ENCODE measurements at places on chromosomes 11 and 22.
A peak's percentile ranks its signal among the peaks of the same experiment; 100 is the strongest.

DNA sequence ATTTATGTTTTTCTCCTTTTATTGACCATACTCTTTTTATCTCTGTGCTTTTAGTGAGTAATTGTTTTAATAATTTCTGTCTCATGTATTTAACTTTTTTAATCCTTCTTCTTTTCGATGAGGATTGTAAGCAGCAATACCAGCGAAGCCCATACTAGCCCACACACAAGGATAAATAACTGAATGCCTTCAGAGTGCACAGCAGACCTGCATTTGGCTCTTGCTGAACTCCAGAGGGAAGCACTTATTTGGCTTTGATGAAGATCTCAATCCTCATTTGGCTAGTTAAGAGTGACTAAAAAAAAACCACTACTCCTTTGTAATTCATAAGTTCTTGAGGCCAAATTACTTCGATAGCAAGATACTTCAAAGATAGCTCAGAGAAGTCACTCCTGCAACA is 293.3 kb downstream of the METTL15 start:
- H3K36me3 ChIP-seq, result no peaks in the 10 kb centered on the region
- H3K27me3 ChIP-seq, result no peaks in the 10 kb centered on the region
- H3K4me1 ChIP-seq, result peaks cover 3% of the 10 kb centered on the region
- no peak overlapping the region for H3K27ac ChIP-seq
- no peak for DNase-seq
- H3K4me3 ChIP-seq, result no peak overlapping the region

DNA sequence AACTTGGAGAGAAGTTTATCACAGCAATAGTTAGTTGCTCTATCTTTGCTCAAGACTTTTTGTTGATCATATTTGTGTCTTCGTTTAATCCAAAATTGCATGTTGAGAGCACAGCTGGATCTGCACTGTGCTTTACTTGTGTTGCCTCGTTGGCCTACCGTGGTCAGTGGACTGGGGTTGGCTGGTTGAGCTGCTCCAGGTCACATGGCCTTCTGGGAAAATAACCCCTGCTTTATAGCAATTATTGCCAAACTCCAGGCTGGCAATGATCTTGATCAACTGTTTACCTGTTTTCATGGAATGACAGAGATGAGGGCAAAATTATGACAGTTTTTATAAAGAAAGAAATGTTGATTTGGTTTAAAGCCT is 5.7 kb upstream of the PLET1 start:
- no peak overlapping the region for H3K27ac ChIP-seq
- no peak overlapping the region for H3K4me3 ChIP-seq
- no peak for DNase-seq
- peaks cover 7% of the 10 kb centered on the region for H3K36me3 ChIP-seq
- H3K27me3 ChIP-seq, result no peaks in the 10 kb centered on the region

DNA sequence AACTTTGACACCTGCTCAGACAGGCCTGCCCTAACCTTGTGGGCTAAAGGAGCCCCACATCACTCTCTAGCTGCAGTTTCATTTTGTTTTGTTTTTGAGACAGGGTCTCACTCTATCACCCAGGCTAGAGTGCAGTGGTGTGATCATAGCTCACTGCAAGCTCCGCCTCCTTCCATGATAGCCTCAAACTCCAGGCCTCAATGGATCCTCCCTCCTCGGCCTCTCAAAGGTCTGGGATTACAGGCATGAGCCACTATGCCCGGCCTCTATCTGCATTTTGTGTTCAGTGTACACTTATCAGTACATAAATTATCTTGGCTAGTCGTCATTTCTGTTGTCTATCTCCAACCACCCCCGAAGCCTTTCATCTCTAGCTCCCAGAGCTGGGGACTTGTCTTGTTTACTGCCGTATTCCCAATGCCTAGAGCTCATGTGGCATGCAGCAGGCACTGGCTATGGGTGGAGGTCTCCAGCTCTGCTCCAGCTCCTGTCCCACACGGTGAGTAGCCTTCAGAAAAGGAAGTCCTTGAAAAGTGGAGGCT is 22.1 kb upstream of the PEX26 start:
- no peak for DNase-seq
- no peak overlapping the region for H3K4me3 ChIP-seq
- H3K4me1 ChIP-seq, result peaks cover 45% of the 10 kb centered on the region
- peak overlapping the region; percentile 60 for H3K27ac ChIP-seq

- DNase-seq, result no peak
- no peak overlapping the region for H3K27ac ChIP-seq
- H3K27me3 ChIP-seq, result no peaks in the 10 kb centered on the region
These were observed 7.5 kb downstream of the CFAP68 start for GRCh38 chr11:111886844-111887243.

DNA sequence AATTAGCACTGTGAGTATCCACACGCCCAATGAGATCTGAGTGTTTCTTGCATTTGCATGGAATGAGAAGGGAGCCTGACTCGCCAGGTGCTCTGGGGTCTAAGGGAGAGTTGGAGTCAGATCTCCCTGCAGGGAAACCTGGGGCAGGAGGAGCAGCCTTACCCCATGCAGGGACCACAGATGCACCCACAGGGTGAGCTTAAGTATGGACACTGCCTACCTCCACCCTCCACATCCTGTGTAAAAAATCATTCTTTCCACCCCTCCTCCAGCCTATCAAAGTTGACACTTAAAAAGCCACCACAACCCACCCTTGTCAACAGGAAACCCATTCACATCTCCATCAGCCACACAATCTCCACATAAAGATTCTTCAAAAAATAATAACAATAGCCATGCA is 67.0 kb upstream of the IGLL5 start:
- no peak overlapping the region for H3K4me3 ChIP-seq
- DNase-seq, result no peak
- H3K27ac ChIP-seq, result no peak overlapping the region
- no peaks in the 10 kb centered on the region for H3K36me3 ChIP-seq

DNA sequence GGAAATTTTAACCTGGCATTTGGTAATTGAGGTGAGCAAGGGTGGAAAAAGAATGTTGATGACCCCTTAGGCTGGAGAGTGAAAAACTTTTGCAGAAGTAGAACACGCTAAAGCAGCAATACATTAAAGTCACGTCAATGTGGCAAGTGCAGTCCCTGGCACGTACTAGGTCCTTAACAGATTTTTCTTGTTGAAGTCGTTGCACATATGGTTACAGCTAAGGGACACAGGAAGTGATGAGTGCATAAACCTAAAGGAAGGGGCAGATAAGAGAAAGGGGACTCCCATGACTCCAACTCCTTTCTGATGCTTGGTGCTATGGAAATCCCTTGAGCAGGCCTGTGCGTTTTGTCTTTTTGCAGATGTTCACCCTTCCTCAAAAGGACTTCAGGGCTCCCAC is 1.2 kb downstream of the ACCS start:
- H3K27ac ChIP-seq, result peak overlapping the region; percentile 98
- no peaks in the 10 kb centered on the region for H3K27me3 ChIP-seq
- H3K36me3 ChIP-seq, result peaks cover 12% of the 10 kb centered on the region
- H3K4me3 ChIP-seq, result peak overlapping the region; percentile 96
- H3K4me1 ChIP-seq, result no peaks in the 10 kb centered on the region

- H3K4me3 ChIP-seq, result no peak overlapping the region
- no peak overlapping the region for H3K27ac ChIP-seq
- H3K36me3 ChIP-seq, result peaks cover 5% of the 10 kb centered on the region
- no peaks in the 10 kb centered on the region for H3K27me3 ChIP-seq
These were observed 385.5 kb downstream of the SHANK2 start for GRCh38 chr11:70866834-70867233.

DNA sequence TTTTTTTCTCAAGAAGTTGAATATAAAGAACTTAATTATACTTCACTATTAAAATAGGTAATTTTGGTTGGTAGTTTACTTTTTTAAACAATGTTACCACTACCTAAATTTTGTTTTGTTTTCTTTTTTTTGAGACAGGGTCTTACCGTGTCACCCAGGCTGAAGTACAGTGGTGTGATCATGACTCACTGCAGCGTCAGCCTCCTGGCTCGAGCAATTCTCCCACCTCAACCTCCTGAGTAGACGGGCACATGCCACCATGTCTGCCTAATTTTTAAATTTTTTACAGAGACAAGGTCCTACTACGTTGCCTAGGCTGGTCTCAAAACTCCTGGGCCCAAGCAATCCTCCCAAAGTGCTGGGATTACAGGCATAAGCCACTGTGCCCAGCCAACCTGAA is 17.6 kb downstream of the SPCS2 start:
- DNase-seq, result no peak
- H3K36me3 ChIP-seq, result peaks cover 32% of the 10 kb centered on the region
- no peak overlapping the region for H3K4me3 ChIP-seq
- no peak overlapping the region for H3K27ac ChIP-seq

- peaks cover 17% of the 10 kb centered on the region for H3K27me3 ChIP-seq
- H3K27ac ChIP-seq, result no peak overlapping the region
- no peak for DNase-seq
- no peaks in the 10 kb centered on the region for H3K36me3 ChIP-seq
- peaks cover 10% of the 10 kb centered on the region for H3K4me1 ChIP-seq
These were observed 9.7 kb upstream of the RCN1 start for GRCh38 chr11:32081129-32081641.

DNA sequence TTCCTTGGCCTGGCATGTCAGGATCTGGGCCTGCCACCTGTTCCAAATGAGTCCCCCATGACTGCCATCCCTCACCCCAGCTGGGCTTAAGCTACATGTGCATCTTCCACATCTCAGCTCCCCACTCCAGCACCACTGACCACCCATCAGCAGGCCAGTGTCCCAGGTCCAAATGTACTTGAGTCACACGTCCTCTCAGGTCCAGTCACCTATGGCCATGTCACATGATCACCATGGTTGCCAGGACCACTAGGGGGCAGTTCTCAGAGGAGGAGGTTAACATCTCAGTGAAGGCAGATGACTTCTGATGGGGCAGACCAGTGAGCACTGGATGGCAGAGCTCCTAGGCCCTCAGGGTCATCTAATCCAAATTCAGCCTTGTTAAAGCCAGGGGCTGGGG is 41.9 kb upstream of the WNT11 start:
- DNase-seq, result no peak
- H3K4me3 ChIP-seq, result no peak overlapping the region
- peaks cover 81% of the 10 kb centered on the region for H3K27me3 ChIP-seq
- no peaks in the 10 kb centered on the region for H3K4me1 ChIP-seq

- no peak overlapping the region for H3K4me3 ChIP-seq
- H3K27me3 ChIP-seq, result no peaks in the 10 kb centered on the region
- H3K4me1 ChIP-seq, result peaks cover 59% of the 10 kb centered on the region
- DNase-seq, result no peak
- H3K36me3 ChIP-seq, result peaks cover 42% of the 10 kb centered on the region
These were observed 52.6 kb downstream of the PITPNB start for GRCh38 chr22:27866135-27867084.

GRCh38 chr11:1041149-1041467 is 4.6 kb upstream of the MUC6 start:
- no peak for DNase-seq
- H3K4me1 ChIP-seq, result peaks cover 16% of the 10 kb centered on the region
- peaks cover 12% of the 10 kb centered on the region for H3K36me3 ChIP-seq
- H3K27ac ChIP-seq, result no peak overlapping the region
- H3K27me3 ChIP-seq, result peaks cover 23% of the 10 kb centered on the region

DNA sequence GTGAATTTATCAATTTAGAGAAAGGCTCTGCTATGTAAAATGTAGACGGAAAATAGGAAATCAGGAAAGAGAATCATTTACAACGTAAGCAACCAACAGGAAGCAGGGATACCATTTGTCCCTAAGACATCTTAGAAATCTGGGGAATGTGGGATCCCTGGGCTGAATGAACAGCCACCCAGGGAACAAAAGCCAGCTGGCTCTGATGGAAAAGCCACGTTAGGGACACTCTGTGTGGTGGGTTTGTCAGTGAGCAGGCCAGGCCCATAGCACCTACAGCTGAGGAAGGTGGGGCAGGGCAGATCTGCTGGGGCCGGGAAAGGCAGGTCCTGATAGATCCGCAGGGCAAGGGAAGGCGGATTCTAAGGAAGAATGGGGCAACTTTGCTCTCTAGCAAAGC is 87.1 kb upstream of the CSNK2A3 start:
- H3K4me1 ChIP-seq, result peaks cover 34% of the 10 kb centered on the region
- H3K4me3 ChIP-seq, result no peak overlapping the region
- H3K36me3 ChIP-seq, result no peaks in the 10 kb centered on the region
- DNase-seq, result no peak
- no peaks in the 10 kb centered on the region for H3K27me3 ChIP-seq

Measured in Calu3 (cell line).